ENCODE measurements at places on chromosomes 5 and 9.

GRCh38 chr9:88653911-88654310, 118.9 kb downstream of the NXNL2 start:
- DNase-seq = no peak

DNA sequence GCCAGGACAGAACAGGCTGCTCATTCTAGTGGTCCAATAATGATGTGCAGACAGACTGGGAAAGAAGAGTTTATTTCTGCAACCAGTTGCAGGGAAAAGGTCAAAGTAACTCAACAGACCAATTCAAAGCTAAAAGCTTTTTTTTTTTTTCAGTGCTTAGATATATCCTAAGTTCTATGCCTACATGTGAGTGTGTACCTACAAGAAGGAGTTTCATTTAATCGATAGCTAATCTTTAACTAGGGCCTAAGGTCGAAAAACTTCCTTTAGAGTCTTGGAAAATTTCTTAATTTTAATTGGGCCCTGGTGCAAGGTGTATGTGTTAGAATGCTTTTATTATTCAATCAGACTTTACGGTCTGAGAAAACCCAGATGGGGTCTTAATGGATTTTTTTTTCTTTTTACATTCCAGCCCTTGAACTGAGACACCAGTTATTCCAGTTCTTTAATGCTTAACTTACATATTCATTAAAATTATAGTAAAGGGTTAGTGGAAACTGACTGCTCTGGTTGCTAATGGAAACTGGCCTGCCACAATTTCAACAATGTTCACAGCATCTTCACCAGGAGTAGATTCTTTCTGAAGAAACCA, 365.3 kb downstream of the MTRR start:
- DNase-seq = no peak

GRCh38 chr5:1640421-1640881, 116.7 kb upstream of the LPCAT1 start:
- no peak for DNase-seq

DNA sequence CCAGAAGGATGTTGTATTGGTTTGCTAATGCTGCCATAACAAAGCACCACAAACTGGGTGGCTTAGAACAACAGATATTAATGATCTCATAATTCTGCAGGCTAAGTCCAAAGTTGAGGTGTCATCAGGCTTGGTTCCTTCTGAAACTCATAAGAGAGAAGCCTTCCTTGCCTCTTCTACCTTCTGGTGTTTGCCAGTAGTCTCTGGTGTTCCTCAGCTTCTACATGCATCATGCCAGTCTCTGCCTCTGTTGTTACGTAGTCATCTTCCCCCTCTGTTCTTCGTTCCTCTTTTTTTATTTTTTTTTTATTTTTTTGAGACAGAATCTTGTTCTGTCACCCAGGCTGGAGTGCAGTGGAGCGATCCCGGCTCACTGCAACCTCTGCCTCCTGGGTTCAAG, 61.8 kb downstream of the LRRC70 start:
- no peak for DNase-seq

DNA sequence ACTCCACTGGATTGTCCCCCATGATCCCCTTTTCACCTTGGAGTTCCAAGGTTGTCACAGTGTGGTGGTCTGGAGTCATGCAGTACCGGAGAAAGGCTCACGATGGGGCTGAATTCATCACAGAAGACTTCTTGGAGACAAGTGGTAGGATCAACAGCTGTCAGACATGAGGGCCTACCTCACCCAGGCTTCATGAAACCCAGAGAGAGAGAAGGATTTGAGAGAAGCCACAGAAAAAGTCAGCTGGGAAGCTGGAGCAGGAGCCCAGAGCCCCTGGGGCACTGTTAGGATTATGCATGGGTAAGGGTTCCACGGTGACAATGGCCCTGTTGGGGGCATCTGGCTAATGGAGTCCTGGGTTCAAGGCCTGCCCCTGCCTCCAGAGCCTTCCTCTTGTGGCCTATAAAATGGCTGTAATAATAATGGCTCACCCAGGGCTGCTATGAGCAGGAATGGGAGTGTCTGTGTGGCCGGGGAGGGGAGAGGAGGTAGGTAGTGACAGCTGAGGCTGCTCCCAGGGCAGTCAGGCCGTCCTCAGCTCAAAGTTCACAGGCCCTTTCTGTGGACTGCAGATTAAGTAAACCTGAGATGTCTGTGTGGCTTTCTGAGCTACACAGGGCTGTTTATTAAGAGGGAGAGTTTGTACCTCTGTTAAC, 910 bp downstream of the TRIM14 start:
- DNase-seq = peak; percentile 45

DNA sequence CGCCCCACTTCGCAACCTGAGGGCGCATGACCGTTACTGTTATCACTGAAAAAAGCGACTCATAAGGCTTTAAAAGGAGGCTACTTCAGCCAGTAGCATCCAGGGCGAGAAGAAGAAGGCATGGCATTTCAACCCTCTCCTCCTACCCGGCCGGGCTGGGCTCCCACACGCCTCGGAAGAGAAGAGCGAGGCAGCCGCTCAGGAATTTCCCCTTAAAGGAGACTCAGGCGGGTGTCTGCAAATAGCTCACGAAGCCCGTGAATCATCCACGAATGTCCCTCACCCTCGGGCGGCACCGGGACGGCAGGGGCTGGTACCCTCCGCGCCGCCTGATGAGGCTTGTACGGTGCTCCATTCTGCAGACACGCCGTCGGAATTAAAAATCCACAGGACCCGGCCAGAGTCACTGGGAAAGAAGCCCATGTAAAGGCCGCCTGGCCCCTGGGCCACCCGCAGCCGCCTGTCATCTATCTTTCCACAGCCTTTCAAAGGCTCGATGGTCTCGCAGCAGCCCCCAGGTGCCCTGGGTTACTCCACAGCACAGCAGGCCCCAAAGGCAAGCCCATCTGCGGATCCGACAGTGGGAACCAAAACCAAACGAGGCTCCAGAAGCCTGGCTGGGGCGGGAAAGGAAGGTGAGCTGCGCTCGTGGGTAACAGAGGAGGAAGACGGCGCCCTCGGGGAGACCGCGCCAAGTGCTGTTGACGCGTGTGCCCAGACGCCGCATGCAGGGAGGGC, 11.8 kb downstream of the SLC12A7 start:
- DNase-seq = no peak

DNA sequence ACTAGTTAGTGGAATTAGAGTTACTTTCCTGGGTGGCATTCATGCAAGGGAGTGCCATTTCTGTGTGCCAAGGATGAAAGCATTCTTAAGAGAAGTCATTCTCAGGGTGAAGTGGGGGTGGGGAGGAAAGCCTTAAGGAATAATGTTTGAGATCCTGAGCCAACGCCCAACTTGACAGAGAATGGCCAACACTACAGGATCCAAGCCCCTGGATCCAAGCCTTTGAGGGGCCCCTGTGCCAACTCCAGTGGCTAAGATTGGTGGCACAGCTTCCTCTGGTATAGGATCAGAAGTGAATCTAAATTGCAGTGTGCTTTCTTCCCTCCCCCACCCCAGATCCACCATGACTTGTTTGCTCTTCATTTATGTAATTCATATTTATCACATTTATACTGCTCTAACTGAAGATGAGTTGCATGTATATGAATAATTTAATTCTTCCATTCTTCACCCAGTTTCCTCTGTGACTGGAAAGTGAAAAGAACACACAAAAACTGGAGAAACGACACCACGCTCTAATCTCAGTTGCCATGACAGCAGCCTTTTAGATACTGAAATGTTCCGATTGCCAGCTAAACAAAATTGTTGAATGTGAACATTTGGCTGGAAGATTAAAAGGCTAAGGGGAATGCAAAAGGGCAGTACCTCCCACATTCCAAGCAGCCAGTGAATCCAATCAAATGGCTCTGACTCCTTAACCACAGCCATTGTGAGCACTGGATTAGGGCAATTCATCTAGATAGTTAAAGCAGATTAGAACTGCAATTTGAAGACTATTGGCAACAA, 4.5 kb downstream of the ZNF608 start:
- peak; percentile 80 for DNase-seq

DNA sequence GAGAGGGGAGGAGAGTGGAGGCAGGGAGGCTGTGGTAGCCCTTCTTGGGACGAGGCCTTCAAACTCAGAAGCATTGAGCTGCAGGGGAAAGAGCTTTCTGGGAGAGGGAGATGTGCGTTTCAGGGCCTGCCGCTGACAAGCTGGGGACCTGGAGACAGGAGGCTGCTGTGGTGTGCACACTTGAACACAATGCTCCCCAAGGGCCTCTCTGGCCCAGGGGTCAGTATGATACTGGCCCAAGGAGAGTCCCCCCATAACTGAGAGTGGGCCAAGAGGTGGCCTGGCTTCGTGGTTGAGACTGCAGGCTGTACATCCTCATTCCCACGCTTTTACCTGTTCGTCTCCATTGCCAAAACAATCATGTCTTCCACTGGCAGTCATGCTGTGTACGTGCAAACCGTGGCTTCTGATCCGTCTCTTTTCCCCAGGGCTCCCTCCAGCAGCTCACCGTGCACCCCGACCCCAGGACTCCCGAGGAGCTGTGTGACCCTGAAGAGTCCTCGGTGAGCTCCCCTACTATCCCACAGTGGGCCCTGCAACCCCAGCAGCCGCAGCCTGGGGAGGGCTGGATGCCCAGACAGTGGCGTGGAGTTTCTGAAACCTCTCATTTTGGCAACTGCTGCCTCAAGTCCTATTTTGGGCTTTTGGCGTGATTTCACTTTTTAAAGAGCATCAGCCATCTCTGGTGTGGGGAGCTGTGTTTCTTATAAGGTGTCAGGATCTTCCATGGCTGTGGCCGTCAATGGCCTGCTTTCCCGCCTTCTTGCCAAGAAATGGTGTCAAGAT, 43.4 kb downstream of the COL15A1 start:
- DNase-seq = no peak

DNA sequence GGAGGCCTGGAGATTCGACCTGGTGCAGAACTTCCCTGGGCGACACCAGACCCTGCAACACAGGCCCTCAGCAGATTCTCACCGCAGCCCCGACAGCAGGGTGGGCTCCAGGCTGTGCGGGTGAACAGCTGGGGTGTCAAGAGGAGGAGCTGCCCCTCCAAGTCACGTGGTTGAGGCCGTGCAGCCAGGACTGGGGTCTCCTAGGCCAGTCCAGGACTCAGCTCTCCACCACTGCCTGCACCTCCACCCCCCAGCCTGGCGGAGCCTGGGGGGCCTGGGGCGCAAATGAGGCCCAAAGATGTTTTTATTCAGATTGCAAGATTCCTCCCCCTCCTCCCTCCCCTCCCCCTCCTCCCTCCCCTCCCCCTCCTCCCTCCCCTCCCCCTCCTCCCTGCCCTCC, 9.2 kb upstream of the AGPAT2 start:
- DNase-seq = no peak

GRCh38 chr9:13213337-13213736, 66.2 kb downstream of the MPDZ start:
- DNase-seq = peak; percentile 2

GRCh38 chr9:109496218-109496617, 1.9 kb downstream of the PTPN3 start:
- no peak for DNase-seq

DNA sequence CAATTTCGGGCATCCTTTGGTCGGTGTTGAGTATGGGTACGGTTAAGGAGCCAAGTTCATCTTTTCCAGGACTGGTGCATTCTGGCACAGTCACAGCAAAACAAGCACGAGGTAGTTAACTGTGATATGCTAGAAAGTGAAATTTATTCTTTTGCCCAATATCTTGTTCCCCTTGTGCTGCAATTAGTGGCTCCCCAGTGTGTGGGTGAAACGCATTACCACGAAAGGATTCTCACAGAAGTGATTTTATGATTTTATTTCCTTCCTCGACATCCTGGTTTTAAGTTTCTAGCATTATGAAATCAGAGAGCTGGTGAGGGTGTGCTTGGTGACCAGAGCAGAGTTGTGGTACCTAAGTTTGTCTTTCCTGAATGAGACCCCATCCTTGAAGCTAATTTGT, 1.5 kb downstream of the FRMPD1 start:
- no peak for DNase-seq

GRCh38 chr5:67203701-67204074, 7.1 kb upstream of the CD180 start:
- DNase-seq = no peak

DNA sequence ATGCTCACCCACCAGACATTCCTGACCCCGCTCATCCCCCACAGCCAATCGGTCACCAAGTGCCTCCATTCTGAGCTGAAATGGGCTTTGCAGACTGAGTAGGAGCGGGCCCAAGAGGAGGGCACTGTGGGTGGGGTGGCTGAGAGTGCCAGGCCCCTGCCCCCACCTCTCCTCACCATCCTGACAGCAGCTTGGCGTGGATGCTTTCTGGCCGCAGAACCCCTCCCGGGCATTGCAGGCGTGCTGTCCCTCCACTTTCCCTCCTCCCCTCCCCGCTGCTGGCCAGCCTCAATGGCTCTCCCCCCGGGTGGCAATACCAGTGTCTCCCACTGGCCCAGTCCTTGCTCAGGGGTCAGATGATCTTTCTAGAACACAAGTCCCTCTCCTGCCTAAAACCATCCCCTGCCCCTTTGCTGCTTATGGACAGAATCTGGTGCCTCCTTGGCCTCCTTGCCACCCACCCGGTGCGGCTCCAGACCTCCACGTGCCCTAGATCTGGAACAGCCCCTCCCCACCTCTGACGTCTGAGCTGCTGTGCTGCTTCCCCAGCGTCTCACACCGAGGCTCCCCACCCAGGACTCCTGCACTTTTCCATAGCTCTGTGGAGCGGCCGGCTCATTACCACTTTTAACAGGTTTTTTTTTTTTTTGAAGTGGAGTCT, 6.1 kb downstream of the FLT4 start:
- no peak for DNase-seq

- no peak for DNase-seq
Observed at GRCh38 chr5:83118471-83118870, 41.1 kb downstream of the XRCC4 start.

DNA sequence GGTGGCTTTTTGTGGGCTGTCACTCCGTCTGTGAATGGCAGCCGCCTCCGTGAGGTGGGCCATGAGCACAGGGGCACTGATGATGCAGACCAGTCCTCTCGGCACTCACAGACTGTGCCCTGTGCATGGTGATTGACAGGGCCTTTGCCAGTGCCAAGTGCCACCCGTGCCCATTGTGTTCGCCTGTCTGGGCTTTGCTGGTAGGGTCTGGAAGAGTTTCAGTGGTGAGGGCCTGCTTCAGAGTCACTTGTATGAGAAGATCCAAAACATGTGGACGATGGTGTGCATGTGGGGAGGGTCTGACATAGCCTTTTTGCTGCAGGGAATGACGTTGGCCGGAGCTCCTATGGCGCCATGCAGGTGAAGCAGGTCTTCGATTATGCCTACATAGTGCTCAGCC, 34.9 kb downstream of the TENT4A start:
- DNase-seq = no peak

DNA sequence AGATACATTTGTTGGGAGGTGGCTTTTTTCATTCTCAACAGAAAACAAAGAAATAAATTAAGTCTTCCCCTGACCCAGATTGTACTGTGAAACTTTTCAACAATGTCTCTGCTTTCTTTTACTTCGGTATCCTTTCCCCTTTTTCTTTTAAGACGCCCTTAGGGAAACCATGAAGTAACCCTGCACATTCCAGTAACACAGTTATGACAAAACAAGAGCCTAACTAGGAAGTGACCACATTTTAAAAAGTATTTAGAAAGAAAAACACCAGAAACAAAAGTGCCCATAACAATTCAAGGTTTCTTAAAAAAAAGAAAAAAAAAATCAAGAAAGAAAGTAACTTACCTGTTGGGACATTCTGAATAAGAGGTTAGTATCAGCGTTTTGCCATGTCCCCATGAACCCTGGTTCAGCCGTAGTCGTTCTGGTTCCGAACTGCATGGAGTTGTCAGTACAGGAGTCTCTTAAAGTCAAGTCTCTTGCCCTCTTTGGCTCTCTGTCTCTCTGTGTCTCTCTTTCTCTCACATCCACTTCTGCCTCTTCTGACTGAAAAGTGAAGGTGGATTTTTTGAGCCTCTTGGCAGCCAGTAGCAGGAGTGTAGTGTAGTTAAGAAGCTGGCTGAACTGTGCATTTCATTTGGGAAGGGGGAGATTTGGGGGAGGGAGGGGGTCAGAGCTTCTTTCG, 142.9 kb downstream of the BNC2 start:
- no peak for DNase-seq
